Foreskin keratinocyte (primary cell): ENCODE measurements at places on chromosomes 1 and 21. TPM values are rescaled to one million over a fixed set of nuclear protein-coding genes. Genes with fewer than 3 reads are reported as not detected.

DNA sequence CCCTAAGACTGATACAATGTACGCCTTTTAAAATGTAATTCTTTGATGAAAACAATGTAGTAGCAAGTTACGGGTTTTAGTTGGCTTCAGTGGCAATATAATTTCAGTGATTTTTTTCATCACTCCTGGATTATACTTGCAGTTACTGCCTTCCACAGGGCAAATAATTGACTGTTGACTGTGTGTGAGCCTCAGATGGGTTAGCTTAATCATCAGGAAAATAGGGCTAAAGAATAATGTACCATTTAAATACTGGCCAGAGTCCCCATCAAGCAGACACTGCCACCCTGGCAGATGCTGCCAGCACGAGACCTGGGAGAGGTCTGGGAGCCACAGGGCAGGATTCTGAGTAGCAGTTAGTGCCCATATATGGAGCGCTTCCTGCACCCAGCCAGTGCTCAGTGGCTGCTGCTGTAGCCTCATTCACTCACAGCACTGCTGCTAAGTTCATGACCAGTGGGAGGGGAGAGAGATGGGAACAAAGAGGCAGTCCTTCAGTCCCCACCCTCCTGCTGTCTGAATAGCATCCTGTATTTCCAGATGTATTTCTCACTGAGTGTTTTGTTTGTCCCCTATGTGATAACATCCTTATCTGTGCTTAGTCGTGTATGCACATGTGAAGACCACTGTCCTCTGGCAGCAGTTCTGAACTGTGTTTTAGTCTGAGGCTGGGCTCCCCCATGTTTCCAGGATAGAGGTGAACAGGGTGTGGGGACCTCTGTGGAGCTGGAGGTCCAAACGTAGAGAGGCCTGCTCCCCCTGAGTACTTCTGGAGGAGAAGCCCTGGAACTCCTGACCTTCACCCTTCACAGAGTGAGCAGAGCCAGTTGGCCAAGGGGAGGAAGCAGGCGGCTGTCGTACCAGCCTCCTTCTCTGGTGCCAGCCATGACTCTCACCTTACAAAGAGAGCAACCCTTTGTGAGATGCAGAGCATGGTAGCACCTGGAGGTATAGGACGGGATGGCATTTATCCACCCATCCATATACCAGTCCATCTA is 80.4 kb downstream of the ADARB1 start:
- no peak for DNase-seq

DNA sequence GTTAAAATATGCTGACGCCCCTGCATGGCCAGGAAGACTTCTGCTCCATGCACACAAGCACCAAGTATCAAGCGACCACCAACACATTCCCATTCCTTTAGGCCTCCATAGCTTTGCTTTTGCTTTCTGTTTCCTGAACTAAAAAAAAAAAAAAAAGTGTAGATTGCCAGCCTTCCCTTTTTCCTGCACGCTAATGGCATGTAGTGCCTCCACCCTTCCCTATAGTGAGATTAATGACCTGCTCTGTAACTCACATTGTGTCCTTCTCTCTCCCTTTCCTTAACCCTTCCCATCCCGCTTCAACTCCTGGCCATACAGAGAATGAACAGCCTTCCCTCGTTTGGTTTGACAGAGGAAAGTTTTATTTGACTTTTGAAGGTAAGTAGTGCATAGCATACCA is 57.1 kb upstream of the DYNLT5 start:
- DNase-seq: no peak

- peak; percentile 97 for DNase-seq
Measured at GRCh38 chr21:37878946-37879660, 37.2 kb downstream of the KCNJ6 start.

DNA sequence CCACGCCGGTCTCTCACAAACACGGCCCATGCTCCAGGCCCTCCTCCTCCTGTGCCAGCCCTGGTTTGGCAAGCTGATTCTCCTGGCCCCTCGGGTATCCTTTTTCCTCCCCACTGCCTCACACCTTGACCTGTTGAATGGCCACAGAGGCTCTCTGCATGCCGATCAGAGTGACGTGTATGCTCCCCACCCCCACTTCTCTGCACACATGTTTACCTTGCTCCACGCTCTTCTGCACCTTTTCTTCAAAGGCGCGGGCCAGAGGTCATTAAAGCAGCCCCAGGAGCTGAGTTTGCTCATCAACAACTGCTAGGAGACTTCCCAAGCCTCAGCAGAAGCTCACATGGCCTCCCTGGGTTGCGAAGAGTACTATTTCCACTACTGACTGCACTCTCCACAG is 139.3 kb upstream of the EDN2 start:
- DNase-seq: no peak

- DNase-seq: no peak
Measured at GRCh38 chr1:943545-944340, 15.3 kb downstream of the NOC2L start.

DNA sequence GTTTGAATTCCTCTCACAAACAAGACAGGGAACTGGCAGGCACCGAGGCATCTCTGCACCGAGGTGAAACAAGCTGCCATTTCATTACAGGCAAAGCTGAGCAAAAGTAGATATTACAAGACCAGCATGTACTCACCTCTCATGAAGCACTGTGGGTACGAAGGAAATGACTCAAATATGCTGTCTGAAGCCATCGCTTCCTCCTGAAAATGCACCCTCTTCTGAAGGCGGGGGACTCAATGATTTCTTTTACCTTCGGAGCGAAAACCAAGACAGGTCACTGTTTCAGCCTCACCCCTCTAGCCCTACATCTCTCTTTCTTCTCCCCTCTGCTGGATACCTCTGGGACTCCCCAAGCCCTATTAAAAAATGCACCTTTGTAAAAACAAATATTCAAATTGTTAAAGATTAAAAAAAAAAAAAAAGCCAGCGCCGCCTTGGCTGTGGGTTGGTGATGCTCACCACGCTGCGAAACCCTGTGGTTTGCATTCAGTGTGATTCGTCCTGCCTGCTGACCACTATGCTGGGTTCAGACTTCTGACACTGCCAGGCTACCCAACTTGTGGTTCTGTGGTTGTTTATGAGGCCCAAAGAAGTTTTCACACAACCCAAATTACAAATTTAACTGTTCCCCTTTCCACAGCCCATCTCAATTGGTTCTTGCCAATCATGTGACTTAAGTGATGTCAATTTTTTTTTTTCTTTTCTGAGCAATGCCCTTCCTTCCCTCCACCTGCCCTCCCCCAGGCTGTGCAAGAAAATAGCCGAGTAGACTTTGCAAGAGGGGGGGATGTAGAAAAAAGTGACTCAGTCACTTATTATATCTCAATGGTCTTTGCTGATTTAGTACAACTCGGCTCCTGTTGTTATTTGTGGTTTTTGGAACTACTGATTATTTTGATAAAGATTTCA is at the start of gene RUNX1:
RUNX1 (minus strand) TSS at position 597 of the 912 bp plus-strand sequence.
- DNase-seq: peak; percentile 41

GRCh38 chr1:39525366-39526165 is 34.1 kb downstream of the BMP8A start:
- DNase-seq: no peak

- no peak for DNase-seq
Measured at GRCh38 chr1:56287721-56288120, 291.6 kb downstream of the PLPP3 start.

DNA sequence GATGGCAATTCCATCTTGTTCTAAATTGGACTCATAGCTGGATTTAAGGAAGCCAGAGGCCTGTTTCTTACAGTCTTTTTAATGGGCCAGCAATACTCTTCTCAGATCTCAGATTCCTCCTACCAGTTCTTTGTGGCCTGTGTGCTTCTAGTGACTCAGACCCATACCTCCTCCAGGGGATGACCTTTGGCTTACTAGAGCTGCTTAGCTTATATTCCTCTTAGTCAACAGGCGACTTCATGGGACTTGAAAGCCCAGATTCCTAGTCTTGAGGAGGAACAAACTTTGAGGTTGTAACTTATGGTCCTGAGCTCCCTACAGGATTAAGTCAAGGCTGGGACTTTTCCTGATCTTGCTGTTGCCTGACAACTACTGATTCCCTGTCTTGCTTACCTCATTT is 12.4 kb upstream of the PAPPA2 start:
- DNase-seq: peak; percentile 83

GRCh38 chr1:233140974-233141373 is 154.6 kb downstream of the PCNX2 start:
- no peak for DNase-seq

DNA sequence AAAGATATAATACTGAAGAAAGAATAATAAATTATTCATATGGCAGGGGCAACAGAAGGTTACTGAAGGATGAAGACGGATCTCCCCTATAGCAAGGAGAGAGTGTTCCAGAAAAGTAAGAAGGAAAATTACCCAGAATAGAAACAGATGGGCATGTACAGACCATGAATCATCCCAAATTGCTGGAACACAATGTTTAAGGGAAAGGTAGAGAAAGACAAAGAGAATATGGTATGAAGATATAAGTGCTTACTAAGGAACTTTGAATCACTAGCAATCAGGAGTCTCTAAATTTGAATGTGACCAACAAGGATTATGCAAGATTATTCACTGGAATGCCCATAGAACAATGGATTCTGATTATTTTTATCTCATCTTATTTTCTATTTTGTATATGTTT is 375.4 kb downstream of the COL11A1 start:
- DNase-seq: peak; percentile 66

- DNase-seq: peak; percentile 22
Measured at GRCh38 chr1:212858461-212859265, 588 bp downstream of the FLVCR1 start.

- peak; percentile 20 for DNase-seq
Measured at GRCh38 chr1:7885513-7886404, 32.9 kb upstream of the UTS2 start.

- DNase-seq: no peak
Measured at GRCh38 chr1:240247899-240248298, 156.2 kb downstream of the FMN2 start.

DNA sequence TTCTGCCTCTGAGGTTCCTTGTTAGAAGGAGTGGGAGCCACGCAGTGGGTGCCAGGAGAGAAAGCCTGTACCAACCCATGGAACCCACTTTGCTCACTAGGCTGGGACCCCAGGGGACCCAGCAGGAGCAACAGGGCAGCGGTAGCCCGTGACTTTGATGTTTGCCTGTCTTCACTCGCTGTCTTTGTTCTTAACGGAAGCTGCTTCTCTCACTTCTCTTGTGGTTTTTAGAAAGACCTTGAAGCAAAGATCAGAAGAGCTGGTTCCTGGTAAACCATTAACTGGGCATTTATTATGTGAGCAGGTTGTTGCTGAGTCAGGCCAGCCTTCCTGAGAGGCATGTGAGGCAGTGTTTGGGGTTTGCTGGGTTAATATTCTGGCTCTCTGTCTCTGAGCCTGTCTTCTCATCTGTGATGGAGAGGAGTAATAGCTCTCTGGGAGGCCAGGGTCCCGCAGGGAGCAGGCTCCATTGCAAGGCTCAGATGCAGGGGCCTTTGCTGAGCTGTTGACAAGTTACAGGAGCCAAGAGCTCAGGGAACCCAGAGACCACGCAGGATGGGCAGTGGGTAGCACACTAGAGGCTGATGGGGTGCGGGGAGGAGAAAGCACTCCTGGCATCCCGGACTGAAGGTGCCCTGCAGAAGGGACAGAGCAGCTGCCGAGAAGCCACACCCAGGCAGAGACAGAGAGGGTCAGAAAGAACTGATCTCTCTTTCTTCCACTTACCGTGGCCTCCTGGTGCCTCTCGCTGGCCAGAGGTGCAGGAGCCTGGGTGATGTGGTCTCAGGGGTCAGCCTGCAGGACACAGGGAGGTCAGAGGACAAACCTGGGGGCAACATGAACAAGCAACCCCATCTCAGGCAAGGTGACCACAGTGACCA is 367.5 kb upstream of the C1orf174 start:
- no peak for DNase-seq

DNA sequence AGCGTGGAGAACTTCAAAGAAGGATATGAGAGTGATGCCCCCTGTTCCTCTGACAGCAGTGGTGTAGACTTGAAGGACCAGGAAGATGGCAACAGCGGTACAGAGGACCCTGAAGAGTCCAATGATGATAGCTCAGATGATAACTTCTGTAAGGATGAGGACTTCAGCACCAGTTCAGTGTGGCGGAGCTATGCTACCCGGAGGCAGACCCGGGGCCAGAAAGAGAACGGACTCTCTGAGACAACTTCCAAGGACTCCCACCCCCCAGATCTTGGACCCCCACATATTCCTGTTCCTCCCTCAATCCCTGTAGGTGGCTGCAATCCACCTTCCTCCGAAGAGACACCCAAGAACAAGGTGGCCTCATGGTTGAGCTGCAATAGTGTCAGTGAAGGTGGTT is 14.0 kb downstream of the CERS2 start:
- no peak for DNase-seq

DNA sequence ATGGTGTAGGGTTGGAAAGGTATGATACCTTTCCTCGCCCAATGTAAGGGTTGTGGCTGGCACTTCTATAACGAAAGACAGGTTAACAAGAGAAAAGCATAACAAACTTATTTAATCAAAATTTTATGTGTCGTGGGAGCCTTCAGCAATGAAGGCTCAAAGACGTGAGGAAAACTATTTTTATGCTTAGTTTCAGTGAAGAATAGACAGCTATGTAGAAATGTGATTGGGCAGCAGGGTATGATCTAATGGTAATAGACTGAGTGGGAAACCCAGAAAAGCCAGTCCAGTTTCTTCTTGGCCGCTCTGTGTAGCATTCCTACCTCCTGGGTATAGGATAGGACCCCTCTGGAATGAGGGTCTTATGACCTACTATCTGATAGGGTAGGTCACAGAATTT is 464.7 kb downstream of the ADGRL2 start:
- no peak for DNase-seq

GRCh38 chr1:61215119-61215518 is 132.8 kb downstream of the NFIA start:
- no peak for DNase-seq

- peak; percentile 58 for DNase-seq
Measured at GRCh38 chr1:1058921-1059493, 15.1 kb downstream of the RNF223 start.

- DNase-seq: no peak
Measured at GRCh38 chr1:19045898-19046880, 89.7 kb upstream of the IFFO2 start.

DNA sequence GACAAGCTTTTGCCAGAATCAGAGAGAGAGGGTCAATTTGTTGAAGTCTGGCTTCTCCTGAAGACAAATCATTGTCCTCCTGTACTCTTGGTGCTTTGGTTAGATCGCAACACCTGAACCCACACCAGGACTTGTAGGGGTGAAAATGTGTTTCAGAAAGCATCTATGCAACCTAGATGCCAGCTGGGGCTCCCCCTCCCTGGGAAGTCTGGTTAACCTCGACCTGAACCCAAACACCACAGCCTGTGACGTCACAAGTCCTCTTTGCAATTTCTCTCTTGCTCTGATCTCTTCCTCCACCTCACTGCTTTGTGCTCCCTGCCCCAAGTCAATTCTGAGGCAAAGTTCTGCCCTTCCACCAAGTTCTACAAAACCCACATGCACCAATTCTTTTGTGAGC is 42.8 kb upstream of the USP24 start:
- no peak for DNase-seq

- DNase-seq: no peak
Measured at GRCh38 chr1:235557495-235557894, 53.2 kb upstream of the B3GALNT2 start.

ERG gene
- 0.03 and 0.12 TPM in 2 replicates for polyA plus RNA-seq

KIRREL1 gene
- 14.9 and 19.7 TPM in 2 replicates for polyA plus RNA-seq

CD1E gene
- not detected in 2 replicates for polyA plus RNA-seq

HTR6 gene
- not detected in 2 replicates for polyA plus RNA-seq

TAS1R1 gene
- polyA plus RNA-seq: not detected in 2 replicates

PGBD2 gene
- polyA plus RNA-seq: 2.0 and 2.4 TPM in 2 replicates

NPL gene
- polyA plus RNA-seq: 3.0 and 3.5 TPM in 2 replicates
